Renal cortical epithelial cell (primary cell): ENCODE measurements at places on chromosomes 2 and 18. TPM values are rescaled to one million over a fixed set of nuclear protein-coding genes. Genes with fewer than 3 reads are reported as not detected.
A peak's percentile ranks its signal among the peaks of the same experiment; 100 is the strongest.

- DNase-seq = peak; percentile 80
These were observed 6.2 kb upstream of the MATN3 start for GRCh38 chr2:20018601-20019152.

DNA sequence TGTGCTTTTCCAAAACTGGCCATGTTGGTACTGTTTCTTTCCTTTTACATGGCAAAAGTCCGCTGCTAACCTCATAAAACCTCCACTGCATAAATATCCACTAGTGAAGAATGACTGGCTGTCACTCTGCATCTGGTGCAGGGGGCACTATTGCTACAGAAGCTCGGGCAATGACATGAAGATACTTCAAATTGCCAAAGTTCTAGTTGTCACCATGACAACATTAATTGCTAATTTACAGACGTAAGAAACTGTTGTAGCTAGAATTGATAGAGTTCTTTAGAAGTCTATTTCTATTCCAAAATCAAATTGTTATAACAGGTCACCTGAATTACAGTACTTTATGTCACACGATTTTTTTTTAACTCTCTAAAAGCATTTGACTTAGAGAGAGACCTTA is 845 bp downstream of the CFAP210 start:
- DNase-seq = peak; percentile 33

GRCh38 chr2:234873828-234874173 is 78.0 kb upstream of the SH3BP4 start:
- DNase-seq = no peak

- no peak for DNase-seq
These were observed 297.7 kb downstream of the PLCL1 start for GRCh38 chr2:198102120-198102519.

DNA sequence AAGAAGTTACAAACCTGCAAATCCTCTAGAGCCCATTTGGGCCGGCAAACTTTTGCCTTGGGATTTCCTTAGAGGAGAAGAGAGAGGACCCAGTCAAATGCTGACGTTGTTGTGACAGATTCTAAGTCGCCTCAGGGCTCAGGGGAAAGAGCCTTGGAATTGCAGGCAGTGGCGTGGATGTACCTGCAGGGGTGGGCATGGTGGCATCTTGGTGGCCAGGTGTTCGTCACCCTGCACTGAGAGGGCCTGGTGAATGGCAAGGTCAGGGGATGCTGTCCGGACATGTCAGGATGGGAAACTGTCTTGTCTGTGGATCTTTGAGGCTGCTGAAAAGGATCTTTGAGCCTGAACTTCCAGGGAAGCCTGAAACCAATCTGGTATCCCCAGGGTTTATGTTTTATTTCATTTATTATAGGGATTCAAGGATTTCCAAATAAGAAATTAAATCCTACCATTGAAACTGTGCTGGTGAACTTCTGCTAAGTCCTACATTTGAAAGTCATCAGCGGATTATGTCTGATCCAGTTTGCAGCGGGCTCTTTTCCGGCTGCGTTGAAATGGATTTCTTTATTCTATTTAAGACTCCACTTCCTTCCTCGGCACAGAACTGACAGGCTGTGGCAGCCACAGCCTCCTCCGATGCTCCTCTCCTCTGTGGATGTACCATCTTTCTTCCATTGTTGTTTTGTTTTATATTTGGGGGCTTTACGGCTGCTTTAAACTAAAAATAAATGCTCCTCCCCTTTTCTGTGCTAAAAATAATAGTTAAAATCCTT is 207.6 kb downstream of the AGAP1 start:
- DNase-seq = no peak

ALKAL2 gene
- total RNA-seq = 3.9 and 12.9 TPM in 2 replicates
